ENCODE measurements at places on chromosomes 4 and X.
A peak's percentile ranks its signal among the peaks of the same experiment; 100 is the strongest.

- DNase-seq = peak; percentile 76
These were observed 581 bp downstream of the UBE2K start for GRCh38 chr4:39698424-39699009.

GRCh38 chr4:65747386-65747785 is 77.1 kb upstream of the EPHA5 start:
- no peak for DNase-seq

DNA sequence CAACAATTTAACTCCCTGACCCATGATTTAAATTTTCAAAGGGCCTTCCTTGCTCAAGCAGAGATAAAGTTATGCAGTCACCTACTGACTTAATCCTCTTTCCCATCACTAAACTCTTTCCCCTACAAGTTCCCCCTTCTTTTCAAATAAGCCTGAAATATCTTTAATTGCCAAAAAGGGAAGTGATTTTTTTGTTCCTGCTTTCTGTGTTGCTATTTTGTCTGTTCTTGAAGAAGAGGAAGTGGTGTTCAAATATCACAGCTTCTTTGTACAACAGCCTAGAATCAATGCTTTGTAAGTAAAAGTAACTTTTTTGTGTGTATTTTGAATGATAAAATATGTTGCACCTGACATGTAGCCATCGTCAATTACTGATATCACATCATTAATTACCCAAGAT is 595.9 kb downstream of the CENPC start:
- DNase-seq = no peak

DNA sequence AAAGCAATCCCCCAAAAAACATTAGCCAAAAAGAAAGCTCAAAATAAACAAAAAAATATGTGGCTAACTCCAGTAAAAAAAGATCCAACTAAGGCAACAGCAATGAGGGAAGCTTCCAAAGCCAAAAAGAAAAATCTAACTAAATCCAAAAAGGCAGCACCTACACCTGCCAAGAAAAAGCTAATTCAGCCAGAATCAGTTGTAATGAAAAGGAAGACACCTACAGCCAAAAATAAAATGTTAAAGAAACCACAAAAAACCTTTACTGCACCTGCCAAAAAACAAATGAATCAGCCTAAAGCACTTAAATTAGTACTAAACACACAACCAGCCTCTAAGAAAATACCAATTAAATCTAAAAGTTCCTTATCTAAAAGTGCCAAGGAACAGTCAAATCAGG is 37.2 kb upstream of the CABS1 start:
- no peak for DNase-seq

GRCh38 chrX:149298111-149298510 is 207.0 kb downstream of the IDS start:
- no peak for DNase-seq

DNA sequence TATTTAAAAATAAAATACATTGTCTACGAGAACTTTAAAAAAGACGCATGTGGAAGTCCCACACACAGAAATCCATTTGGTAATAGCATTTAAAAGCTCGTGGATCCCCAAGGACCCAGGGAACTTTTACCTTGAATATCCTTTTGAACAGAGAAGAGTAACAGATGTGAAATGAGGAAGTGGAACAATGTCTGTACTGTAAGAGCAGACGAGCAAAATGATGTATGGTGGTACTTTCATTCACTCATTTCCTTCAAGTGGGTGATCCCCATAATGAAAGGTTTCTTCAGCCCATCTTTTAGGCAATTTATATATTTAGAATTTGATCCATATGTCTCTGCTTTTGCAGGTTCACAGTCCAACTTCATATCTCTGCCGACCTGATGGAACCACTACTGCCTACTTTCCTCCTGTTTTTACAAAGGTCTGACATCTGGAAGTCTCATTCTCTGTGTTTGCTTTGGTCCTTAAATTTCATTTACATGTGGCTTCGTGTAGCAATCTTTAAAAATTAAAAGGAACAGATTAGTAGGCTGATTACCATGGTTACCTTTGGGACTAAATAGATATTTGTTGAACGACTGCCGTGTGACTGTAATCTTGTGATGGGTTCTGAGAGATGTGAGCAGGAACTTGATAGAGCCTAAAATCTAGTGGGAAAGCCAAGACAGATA is 188.4 kb downstream of the PALLD start:
- DNase-seq = no peak

- DNase-seq = peak; percentile 34
These were observed 185.3 kb downstream of the MID1IP1 start for GRCh38 chrX:38986586-38986985.
